Astrocyte of the spinal cord (primary cell): ENCODE measurements at places on chromosomes 13 and 19.

DNA sequence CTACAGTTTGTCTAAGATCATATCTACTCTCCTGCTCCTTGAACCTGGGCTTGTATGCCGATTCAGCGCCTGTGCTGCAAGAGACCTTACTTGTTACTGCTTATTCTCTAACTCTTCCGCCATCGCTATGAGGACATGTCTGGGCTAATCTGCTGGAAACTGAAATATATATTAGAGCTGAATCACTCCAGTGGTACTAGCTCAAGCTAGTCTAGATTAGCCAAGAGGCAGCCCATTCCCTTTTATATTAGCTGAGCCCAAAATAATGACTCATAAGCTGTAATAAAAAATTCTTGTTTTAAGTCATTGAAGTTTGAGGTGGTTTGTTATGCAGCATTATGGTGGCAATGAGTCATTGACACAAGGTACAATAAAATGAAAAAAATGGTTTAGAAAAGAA lies 52.8 kb downstream of the SLC6A16 start:
- DNase-seq: peak; percentile 50

DNA sequence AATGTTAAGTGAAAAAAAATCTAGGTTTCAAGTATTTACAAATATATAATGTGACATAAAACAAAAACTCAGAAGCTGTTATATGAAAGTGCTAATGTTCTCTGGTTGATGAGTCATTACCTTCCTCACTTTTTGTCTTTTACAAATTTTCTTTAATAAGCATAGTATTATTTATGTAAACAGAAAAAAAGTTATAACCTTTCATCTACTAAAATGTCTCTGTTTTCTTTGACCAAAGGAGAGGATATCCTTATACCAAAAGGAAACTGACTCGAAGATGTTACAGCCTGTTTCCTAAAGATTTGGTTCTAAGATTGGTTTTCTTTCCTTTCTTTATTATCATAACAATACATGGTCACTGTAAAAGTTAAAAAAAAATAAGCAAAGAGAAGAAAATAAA lies 38.0 kb downstream of the RCBTB2 start:
- DNase-seq: no peak

GRCh38 chr19:7888145-7888825 lies at the start of gene LRRC8E:
LRRC8E (plus strand) TSS chr19:7888510; CDS start chr19:7895604, 7,094 bp downstream.
- peak; percentile 67 for DNase-seq

DNA sequence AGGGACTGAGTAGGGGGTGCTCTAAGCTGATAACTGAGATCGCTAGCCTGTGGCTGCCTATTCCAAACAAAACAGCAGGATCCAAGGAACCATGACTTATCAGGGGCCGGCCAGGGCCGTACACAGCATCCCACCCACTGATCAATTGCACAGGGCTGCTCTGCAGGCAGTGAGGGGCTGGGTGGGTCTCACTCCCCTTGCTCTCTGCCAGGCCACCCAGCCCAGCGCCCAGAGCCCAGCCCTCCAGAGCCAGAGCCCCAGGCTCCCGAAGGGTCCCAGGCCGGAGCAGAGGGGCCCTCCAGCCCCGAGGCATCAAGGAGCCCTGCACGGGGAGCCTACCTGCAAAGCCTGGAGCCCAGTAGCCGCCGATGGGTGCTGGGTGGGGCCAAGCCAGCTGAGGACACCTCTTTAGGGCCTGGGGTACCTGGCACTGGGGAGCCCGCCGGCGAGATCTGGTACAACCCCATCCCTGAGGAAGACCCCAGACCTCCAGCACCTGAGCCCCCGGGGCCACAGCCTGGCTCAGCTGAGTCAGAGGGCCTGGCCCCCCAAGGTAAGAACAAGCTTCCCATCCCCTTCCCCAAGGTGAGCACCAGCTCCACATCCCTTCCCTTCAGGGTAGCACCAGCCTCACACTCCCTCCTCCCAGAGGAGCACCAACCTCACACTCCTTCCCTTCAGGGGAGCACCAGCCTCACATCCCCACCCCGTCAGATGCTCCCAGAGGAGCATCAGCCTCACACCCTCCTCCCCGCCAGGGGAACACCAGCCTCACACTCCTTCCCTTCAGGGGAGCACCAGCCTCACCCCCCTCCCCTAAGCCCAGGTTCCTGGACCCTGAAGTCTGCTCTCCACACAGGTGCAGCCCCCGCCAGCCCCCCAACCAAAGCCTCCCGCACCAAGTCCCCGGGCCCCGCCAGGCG lies 1.9 kb downstream of the SYDE1 start:
- no peak for DNase-seq

- no peak for DNase-seq
Observed at GRCh38 chr13:45974500-45974899, 78.0 kb downstream of the ZC3H13 start.

GRCh38 chr13:60051754-60052285 lies 111.9 kb downstream of the DIAPH3 start:
- DNase-seq: no peak

- DNase-seq: no peak
Observed at GRCh38 chr19:35167251-35168119, 12.9 kb downstream of the FXYD5 start.

DNA sequence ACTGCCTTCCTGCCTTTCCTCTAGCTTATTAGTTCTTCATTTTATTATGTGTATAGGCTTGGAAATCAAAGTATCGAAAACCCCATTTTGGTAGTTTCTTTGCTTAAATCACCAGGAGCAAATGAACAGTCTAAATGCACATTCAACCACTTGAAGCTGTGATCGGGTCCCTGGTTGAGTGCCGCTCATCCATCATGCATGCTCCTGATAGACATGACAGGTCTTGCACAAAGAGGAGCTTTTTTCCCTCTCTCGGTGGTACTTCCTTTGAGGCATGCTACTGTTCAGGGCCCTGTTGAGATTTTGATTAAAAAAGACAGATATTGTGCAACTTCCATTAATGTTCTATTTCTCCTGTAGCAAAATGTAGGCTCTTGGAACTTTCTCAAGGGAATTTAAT lies 185.8 kb downstream of the OLFM4 start:
- DNase-seq: no peak

DNA sequence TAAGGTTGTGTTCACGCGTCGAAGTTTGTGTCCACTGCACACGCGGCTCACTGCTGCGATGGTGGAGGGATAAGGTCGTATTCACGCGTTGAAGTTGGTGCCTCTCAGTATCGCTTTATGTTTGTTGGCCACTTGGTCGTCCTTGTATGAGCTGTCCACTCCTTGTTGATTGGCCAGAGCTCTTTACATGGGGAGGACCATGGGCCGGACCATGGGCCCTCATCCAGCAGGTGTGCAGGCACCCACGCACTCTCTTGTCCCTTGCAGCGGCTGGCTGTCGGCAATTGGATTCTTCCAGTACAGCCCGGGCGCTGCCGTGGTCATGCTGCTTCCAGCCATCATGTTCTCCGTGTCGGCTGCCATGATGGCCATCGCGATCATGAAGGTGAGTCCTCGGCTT lies 17.6 kb downstream of the ADAT3 start:
- no peak for DNase-seq

- no peak for DNase-seq
Observed at GRCh38 chr13:36829753-36830152, 10.7 kb downstream of the RFXAP start.

DNA sequence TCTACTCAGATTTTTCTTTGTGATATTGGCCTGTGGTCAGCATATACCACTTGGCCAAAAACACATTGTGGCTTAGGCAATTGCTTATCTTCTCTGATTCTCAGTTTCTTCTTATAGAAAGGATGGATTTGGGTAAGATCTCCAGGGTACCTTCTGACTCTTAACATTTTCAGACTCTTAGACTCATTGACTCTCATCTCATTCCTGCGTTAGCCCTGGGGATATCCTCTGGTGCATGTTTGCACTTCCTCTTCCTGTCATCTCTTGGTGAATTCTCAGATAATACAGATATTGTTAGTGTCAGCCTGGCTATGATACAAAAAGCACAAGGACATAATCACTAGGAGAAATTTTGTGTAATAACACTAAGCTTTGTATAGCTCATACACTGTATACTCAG lies 492.5 kb upstream of the GPC6 start:
- DNase-seq: no peak

DNA sequence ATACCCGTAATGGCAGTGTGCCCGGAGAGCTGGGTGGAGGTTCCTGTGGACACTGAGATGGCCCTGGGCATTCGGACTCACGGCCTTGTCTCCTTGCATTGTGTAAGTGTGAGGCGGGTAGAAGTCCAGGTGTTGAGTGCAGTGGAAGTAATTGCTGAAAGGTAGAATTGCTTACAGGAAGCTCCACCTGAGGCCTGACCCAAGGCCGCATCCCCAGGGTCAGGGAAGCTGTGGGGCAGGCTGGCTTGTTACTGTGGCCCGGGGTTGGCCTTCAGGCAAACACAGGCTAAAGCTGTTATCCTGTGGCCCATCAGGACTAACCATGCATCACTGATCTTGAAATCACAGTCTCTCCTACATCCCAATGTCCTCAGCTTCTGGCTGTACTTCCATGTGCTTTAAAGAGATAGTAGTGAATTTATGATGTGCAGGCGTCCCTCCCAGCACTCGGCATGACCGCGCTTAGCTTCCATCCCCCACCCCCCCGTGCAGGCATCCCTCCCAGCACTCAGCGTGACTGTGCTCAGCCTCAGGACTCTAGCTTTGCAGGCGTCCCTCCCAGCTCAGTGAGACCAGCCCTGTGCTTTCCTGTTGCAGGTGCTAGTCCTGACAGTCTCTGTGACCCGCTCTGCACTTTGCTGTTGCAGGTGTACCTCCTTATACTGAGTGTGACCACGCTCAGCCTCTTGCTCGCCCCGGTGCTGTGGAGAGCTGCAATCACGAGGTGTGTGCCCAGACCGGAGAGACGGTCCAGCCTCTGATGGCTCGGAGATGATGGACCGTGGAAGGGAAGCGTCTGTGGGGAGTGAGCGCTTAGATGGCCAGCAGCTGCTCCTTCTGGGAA lies 35.6 kb upstream of the TFDP1 start:
- DNase-seq: no peak

DNA sequence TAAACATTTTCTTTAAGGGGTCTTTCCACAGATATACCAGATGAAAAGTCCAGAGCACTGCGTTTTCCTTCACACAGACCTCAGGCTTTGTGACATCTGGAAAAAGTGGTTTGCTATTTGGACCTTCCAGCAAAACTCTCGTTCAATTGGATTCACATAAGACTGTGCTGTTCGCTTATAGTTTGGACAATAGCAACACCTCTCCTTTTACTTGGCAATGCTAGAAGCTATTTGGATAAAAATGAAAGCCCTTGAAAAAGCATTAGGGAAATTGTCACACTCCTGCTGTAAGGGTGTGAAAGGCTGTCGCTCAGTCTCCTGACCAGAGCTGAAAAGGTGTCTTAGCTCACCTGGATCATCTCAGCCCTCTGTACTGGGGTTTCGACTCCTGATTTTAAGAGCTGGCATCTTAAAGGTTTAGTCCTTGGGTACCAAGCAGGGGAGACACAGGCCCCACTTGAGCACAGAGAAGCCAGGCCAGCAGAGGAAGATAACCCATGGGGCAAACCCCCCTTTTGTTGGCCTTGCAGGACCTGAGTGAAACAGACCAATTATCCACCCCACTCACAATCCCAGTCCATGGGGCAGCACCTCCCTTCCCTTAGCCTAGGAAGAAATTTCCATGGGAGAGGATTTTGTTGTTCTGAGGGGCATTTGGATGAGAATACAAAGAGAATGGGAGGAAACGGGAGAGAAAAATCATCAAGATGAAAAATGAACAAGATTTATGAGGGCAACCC lies 257.6 kb downstream of the DLEU7 start:
- no peak for DNase-seq

- DNase-seq: peak; percentile 23
Observed at GRCh38 chr19:51422053-51422448, 4.6 kb upstream of the SIGLEC10 start.
